Immature natural killer cell (primary cell): ENCODE measurements at places on chromosomes 4 and X. TPM values are rescaled to one million over a fixed set of nuclear protein-coding genes. Genes with fewer than 3 reads are reported as not detected.

The RNF175 gene
- not detected for polyA plus RNA-seq

The GABRG1 gene
- polyA plus RNA-seq = not detected

The HTN3 gene
- polyA plus RNA-seq = not detected

The FGF16 gene
- polyA plus RNA-seq = not detected

The CXorf49 gene
- not detected for polyA plus RNA-seq

GRCh38 chrX:40278340-40279090, 180.8 kb upstream of the BCOR start:
- peak; percentile 75 for DNase-seq
- H3K36me3 ChIP-seq = no peaks in the 10 kb centered on the region
- peak overlapping the region; percentile 90 for H3K27ac ChIP-seq
- H3K4me3 ChIP-seq = peak overlapping the region; percentile 53
- H3K27me3 ChIP-seq = peaks cover 13% of the 10 kb centered on the region

GRCh38 chr4:30760551-30760950, 40.4 kb downstream of the PCDH7 start:
- no peak overlapping the region for H3K27ac ChIP-seq
- no peaks in the 10 kb centered on the region for H3K36me3 ChIP-seq
- H3K27me3 ChIP-seq = peaks cover 1% of the 10 kb centered on the region
- H3K4me3 ChIP-seq = no peak overlapping the region
- H3K4me1 ChIP-seq = no peaks in the 10 kb centered on the region

DNA sequence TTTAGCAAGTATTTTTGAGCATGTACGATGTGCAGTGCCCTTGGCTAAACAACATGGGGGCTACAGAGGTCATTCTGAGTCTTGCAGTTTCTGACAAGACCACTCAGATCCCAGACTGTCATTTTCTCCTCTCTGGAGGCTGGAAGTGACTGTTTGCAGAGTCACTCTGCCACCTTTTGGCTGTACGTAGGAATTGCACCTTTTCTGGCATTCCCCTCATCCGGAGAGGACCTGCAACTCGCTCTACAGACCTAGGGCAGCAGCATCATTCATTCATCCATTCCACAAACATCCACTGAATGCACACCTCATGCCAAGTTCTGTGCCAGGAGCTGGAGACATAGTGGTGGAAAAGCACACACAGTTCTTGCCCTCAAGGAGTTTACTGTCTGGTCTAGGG, 160.4 kb upstream of the GPR101 start:
- H3K27ac ChIP-seq = no peak overlapping the region
- no peaks in the 10 kb centered on the region for H3K36me3 ChIP-seq
- DNase-seq = no peak
- H3K27me3 ChIP-seq = peaks cover 14% of the 10 kb centered on the region
- no peak overlapping the region for H3K4me3 ChIP-seq
- H3K4me1 ChIP-seq = no peaks in the 10 kb centered on the region

DNA sequence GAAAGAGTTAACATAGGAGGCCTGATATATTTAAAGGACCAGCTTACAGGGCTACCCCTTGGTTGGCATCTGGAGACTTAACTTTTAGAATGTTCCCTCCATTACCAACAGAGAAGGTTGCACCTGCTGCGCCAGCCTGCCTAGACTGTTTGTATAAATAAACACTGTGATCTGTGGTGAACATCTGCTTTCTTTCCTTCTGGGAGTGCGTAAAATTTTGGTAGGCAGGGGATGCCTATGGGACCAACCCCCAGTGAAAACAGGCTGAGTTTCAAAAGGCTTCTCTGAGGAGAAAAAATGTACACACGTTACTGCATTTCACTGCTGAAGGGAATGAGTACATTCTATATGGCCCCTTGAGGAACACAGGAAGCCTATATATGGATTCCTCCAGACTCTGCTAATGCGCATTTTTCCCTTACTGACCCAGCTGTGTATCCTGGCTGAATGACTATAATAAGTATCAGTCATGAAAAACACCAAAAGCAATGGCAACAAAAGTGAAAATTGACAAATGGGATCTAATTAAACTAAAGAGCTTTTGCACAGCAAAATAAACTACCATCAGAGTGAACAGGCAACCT, 13.8 kb downstream of the CENPC start:
- no peak for DNase-seq
- H3K36me3 ChIP-seq = peaks cover 67% of the 10 kb centered on the region
- H3K27me3 ChIP-seq = peaks cover 1% of the 10 kb centered on the region
- no peak overlapping the region for H3K27ac ChIP-seq
- H3K4me1 ChIP-seq = peaks cover 79% of the 10 kb centered on the region

GRCh38 chr4:478373-478772, 20.6 kb downstream of the ZNF721 start:
- H3K36me3 ChIP-seq = peaks cover 6% of the 10 kb centered on the region
- H3K4me1 ChIP-seq = peaks cover 74% of the 10 kb centered on the region
- peaks cover 8% of the 10 kb centered on the region for H3K27me3 ChIP-seq
- H3K27ac ChIP-seq = peak overlapping the region; percentile 60
- DNase-seq = no peak
- H3K4me3 ChIP-seq = peak overlapping the region; percentile 22

DNA sequence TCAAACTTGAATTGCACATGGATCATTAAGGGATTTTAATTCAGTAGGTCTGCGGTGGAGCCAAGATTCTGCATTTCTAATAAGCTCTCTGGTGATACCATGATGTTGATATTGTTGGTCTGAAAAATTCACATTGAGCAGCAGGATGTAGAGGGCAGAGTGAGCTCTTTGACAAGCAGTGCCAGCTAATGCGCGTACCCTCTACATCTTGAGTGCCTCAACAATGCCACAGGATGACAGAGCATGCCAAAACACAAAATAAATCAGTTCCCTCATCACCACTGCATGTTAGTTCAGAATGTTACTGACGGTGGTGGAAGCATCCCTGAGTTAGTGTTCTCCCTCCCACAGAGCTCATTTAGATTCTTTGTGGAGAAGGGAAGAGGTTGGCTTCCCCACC, 23.5 kb downstream of the IL1RAPL1 start:
- H3K27ac ChIP-seq = no peak overlapping the region
- no peaks in the 10 kb centered on the region for H3K36me3 ChIP-seq
- H3K27me3 ChIP-seq = no peaks in the 10 kb centered on the region
- H3K4me1 ChIP-seq = no peaks in the 10 kb centered on the region
- no peak for DNase-seq
- H3K4me3 ChIP-seq = no peak overlapping the region

DNA sequence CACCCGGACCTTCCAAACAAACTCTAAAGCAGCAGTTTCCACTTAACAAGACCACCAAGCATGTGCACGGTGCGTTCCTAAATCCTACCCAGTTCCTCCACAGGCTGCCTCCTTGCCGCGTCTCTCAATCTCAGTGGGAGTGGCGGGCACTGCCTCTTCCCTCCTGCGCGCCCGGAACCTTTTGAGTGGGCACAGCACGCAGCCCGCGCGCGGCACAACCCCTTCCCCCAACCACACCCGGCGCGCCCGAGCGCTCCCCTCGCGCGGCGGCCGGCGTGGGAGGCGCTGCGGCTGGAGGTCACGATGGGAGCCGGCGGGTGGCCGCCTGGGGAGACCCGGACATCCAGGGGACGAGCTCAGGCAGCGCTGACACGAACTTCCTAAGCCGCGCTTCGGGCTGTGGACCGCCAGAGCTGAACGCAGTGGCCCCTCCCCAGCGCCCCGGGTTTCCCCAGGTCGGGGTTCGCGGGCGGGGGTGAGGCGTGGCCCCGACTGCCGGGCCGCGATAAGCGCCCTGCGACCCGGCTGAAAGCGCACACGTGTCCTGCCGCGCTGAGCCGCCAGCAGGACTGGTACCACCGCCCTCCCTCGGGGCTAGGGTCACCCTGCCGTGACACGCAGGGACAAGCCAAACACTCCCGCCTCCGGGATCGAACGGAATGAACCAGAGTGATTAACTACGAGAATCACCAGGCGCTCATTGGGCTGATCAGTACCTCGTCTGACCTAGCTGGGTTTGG, at the start of gene ABCG2:
TSS of gene ABCG2 (minus strand) at position 151 of the 740 bp plus-strand sequence. CDS start 18,644 bp downstream, outside the sequence.
- H3K27ac ChIP-seq = peak within 1 kb of the TSS; percentile 57
- peak; percentile 17 for DNase-seq
- H3K4me3 ChIP-seq = peak within 1 kb of the TSS; percentile 90
- H3K4me1 ChIP-seq = peaks cover 11% of the 10 kb centered on the region
- H3K36me3 ChIP-seq = no peaks in the 10 kb centered on the region

DNA sequence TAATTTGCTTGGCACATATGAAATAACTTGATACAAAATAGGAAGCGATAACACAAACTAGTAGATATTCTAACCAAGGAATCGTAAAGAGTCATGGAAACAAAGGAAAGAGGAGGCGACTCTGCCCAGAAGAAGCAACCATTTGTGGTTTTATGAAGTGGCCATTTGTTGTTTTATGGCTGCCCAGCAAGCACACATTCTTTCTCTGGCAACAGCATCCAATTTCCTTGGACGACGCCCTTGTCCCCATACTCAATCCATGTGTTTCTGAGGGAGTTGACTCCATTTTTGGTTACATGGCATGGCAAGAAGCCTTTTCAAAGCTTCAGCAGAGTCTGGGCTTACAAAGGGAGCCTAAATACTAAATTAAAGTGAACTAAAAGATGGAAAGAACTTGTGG, 295.1 kb downstream of the INPP4B start:
- no peaks in the 10 kb centered on the region for H3K4me1 ChIP-seq
- no peaks in the 10 kb centered on the region for H3K36me3 ChIP-seq
- H3K27me3 ChIP-seq = no peaks in the 10 kb centered on the region
- DNase-seq = no peak
- no peak overlapping the region for H3K4me3 ChIP-seq
- no peak overlapping the region for H3K27ac ChIP-seq

DNA sequence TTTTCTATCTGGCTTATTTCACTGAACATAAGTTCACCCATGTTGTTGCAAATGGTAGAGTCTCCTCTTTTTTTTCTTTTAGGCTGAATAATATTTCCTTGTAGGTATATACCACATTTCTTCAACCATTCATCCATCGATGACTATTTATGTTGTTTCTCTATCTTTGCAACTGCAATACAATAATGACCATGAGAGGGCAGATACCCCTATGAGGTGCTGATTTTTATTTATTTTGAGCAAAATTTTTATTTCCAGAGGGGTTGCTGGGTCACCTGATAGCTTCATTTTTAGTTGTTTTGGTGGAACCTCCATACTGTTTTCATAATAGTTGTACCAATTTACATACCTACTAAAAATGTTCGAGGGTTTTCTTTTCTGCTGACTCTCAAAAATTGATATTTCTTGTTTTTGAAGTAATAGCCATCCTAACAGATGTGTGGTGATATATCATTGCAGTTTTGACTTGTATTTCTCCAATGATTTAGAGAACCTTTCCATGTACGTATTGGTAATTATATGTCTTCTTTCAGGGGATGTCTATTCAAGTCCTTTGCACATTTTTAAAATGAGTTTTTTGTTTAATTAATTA, 1697.0 kb downstream of the PCDH7 start:
- H3K27ac ChIP-seq = no peak overlapping the region
- no peaks in the 10 kb centered on the region for H3K27me3 ChIP-seq
- H3K36me3 ChIP-seq = no peaks in the 10 kb centered on the region
- no peak overlapping the region for H3K4me3 ChIP-seq

DNA sequence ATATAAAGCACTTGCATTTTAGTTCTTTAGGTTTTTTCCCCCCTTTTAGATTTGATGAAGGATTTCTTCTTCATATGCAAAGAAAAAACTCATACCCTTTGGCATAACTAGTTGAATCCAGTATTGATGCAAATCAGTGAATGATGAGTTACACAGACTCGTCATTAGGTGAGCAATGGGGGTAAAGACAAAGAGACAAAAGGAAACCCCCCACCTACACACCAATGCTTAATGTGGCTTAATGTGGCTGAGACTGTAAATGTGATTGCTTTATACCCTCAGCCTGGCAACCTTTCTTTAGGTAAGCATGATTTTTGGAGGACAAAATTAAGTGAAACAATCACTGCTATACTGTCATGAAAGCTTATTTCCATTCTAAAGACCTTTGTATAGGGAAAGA, 39.5 kb downstream of the CD40LG start:
- H3K36me3 ChIP-seq = peaks cover 7% of the 10 kb centered on the region
- no peak for DNase-seq

GRCh38 chrX:25976683-25977310, 161.3 kb upstream of the MAGEB18 start:
- peaks cover 3% of the 10 kb centered on the region for H3K27me3 ChIP-seq
- no peaks in the 10 kb centered on the region for H3K4me1 ChIP-seq
- DNase-seq = no peak
- H3K36me3 ChIP-seq = no peaks in the 10 kb centered on the region

DNA sequence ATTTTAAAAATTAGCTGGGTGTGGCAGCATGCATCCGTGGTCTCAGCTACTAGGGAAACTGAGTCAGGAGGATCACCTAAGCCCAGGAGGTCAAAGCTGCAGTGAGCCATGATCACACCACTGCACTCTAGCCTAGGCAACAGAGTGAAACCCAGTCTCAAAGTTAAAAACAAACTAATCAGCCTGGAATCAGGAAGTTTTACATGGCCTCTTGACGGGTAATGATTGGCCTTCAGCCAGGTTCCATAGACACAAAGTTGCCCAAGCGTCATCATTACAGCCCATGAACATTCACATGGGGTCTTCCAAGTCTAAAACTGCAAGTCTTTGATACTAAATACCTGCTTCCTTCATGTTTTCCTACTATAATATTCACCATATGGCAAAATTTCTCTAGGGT, 10.0 kb upstream of the RGN start:
- no peaks in the 10 kb centered on the region for H3K27me3 ChIP-seq
- no peaks in the 10 kb centered on the region for H3K4me1 ChIP-seq
- no peaks in the 10 kb centered on the region for H3K36me3 ChIP-seq
- no peak overlapping the region for H3K4me3 ChIP-seq

DNA sequence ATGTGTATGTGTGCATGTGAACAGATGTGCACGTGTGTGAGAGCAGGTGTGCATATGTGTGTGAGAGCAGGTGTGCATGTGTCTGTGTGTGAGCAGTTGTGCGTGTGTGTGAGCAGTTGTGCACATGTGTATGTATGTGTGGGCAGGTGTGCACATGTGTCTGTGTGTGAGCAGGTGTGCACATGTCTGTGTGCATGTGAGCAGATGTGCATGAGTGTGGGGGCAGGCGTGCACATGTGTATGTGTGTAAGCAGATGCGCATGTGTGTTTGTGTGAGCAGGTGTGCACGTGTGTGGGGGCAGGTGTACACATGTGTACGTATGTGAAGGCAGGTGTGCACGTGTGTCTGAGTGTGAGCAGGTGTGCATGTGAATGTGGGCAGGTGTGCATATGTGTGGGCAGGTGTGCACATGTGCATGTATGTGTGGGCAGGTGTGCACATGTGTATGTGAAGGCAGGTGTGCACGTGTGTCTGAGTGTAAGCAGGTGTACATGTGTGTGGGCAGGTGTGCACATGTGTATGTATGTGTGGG, 66.5 kb upstream of the LRPAP1 start:
- no peaks in the 10 kb centered on the region for H3K4me1 ChIP-seq
- DNase-seq = no peak
- no peak overlapping the region for H3K27ac ChIP-seq
- H3K4me3 ChIP-seq = no peak overlapping the region
- no peaks in the 10 kb centered on the region for H3K36me3 ChIP-seq

- DNase-seq = no peak
- no peak overlapping the region for H3K27ac ChIP-seq
- no peaks in the 10 kb centered on the region for H3K27me3 ChIP-seq
- no peak overlapping the region for H3K4me3 ChIP-seq
- H3K4me1 ChIP-seq = no peaks in the 10 kb centered on the region
- no peaks in the 10 kb centered on the region for H3K36me3 ChIP-seq
Observed at GRCh38 chr4:74529284-74530041, 84.5 kb downstream of the AREG start.

- H3K36me3 ChIP-seq = no peaks in the 10 kb centered on the region
- DNase-seq = no peak
- peaks cover 4% of the 10 kb centered on the region for H3K27me3 ChIP-seq
- peak overlapping the region; percentile 92 for H3K4me3 ChIP-seq
- peaks cover 56% of the 10 kb centered on the region for H3K4me1 ChIP-seq
Observed at GRCh38 chrX:71095981-71096759, 519 bp downstream of the FOXO4 start.
